ENCODE measurements at places on chromosomes 2 and 18. TPM values are rescaled to one million over a fixed set of nuclear protein-coding genes. Genes with fewer than 3 reads are reported as not detected.

The OTOS gene
- total RNA-seq: not detected

The C2orf78 gene
- not detected for total RNA-seq

The SLC30A3 gene
- 0.19 TPM for total RNA-seq

The UCN gene
- total RNA-seq: 0.50 TPM

The NR4A2 gene
- total RNA-seq: 9.4 TPM

The MITD1 gene
- 22.3 TPM for total RNA-seq

The CPO gene
- total RNA-seq: 0.13 TPM

The INHA gene
- total RNA-seq: 0.25 TPM

The ARID5A gene
- 29.5 TPM for total RNA-seq

The PMAIP1 gene
- 1.9 TPM for total RNA-seq

The LGALSL gene
- 11.1 TPM for total RNA-seq

The RBM45 gene
- total RNA-seq: 18.4 TPM

The KCNJ3 gene
- total RNA-seq: not detected

The VWA3B gene
- total RNA-seq: not detected

The BBS5 gene
- 5.7 TPM for total RNA-seq

Data from aortic smooth muscle cell (primary cell).